Stimulated activated CD4-positive, alpha-beta T cell treated with anti-CD3 and anti-CD28 coated beads, Interleukin-1b, Interleukin-23, amount 100 ng/mL, for 4 hours (primary cell): ENCODE measurements at places on chromosomes 3 and 15.

DNA sequence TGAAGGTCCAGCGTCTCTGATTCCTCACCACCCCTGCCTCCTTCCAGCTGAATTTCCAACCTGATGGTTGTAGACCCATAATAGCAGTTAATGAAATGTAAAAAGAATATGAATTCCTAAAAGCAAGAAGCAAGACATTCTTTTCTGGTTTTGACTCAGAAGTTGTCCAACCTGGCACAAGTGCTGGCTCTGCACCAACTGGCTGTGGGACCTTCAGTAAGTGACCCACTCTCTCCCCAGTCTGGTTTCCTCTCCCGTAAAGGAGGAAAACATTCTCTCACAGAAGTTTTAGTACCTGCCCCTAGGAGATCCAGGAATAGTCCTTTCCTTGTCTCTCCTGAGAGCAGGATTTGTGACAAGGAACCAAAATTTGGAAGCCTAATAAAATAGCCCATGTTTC lies 236.9 kb upstream of the TRIM42 start:
- no peak for DNase-seq

- no peak for DNase-seq
These were observed 194.2 kb upstream of the ICE2 start for GRCh38 chr15:60673166-60673565.

DNA sequence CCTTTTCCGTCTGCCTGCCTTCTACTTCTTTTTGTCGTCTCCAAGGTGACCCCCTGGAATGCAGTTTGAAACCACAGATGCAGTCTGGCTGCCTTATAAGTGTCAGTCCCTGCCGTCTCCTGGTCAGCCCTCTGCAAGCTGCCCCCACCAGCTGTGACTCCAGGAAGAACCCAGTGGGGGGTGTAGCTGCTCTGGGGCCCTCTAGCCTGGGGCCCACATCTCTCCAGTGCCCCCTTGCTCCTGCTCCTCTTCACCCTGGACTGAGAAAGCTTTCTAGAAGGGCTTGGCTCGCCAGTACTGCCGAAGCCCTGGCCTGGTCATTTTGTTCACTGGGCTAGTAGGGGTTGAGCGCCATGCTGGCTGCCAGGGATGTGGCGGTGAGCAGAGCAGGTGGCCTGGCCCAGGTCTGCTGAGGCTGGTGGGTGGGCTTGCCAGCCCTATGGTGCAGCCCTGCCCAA lies 21.3 kb downstream of the SYNM start:
- no peak for DNase-seq

- no peak for DNase-seq
These were observed 954 bp upstream of the MAPKBP1 start for GRCh38 chr15:41773332-41773728.

GRCh38 chr15:59994888-59995557 lies 9.1 kb upstream of the FOXB1 start:
- no peak for DNase-seq

DNA sequence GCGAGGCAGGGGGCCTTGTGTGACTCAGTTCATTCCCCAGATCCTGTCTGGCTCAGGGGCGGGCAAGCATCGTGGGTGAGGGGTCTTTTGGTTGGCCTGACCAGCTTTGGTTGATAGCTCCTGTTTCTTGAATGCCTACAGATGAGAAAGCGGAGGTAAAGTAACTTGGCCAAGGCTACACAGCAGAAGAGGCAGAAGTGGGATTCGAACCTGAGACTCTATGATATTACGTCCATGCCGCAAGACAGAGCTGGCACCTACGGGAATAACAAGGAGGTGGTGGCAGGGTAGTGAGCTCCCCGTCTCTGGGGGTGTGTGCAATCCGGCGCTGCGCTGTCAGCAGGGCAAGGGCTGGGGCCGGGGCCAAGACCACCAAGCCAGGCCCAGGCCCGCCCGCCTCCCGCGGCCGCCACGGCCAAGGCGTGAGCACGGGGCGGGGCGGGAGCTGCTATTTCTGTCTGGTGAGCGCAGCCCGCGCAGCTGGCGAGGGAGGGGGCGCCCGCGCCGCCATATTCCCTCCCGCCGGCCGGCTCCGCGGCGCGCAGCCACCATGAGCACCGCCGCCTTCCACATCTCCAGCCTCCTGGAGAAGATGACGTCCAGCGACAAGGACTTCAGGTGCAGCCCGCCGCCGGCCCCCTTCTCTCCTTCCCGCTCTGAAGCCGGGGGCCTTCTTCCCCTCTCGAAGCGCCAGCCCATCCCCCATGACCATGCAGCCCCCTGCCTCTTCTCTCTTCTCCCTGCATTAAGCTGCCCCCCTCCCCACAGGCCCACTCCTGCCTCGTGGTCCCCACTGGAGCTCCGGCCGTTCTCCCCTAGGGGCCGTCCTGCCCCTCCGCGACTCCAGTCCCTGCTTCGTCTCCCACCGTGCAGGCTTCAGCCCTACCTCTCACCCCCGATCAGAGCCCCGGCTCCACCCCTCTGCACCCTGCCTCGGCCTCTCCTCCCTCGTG lies at the start of gene CAND2:
Gene CAND2, plus strand, starts transcription at position 510 of the 953 bp plus-strand sequence. Its CDS starts 41 bp downstream, at position 551.
- peak; percentile 15 for DNase-seq

GRCh38 chr15:77836121-77836692 lies 203.5 kb upstream of the LINGO1 start:
- DNase-seq, result no peak

- DNase-seq, result no peak
These were observed 4.3 kb upstream of the SCG3 start for GRCh38 chr15:51677021-51677420.

DNA sequence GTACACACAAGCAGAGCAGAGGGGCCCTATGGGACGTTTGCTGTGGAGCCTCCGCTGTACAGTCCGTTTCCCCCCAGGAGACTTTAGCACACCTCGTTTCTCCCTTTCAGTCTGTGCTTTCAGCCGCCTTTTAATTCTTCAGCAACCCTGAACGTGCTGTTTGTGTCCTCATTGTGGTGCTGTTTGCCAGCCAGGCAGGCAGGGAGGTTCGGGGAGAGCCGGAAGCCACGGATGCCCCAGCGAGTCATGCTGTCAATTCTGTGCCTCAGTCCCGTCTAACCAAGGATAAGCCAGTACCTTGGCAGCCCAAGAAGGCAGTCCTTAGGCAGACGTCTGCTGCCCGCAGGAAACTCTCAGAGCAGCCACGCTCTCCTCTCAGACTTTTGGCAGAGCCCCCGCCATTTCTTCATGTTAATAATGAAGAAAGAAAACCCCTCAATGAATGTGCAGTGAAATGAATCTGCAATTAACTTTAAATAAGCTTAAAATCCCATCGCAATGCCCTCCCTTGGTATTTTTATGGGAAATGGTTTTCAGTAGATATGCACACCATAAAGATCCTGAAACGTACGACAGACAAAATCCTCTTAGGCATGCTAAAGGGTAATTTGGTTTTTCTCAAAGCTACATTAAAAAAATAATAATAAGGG lies 158.6 kb downstream of the UACA start:
- no peak for DNase-seq

- no peak for DNase-seq
These were observed 2.8 kb upstream of the SMCO1 start for GRCh38 chr3:196517919-196518318.

DNA sequence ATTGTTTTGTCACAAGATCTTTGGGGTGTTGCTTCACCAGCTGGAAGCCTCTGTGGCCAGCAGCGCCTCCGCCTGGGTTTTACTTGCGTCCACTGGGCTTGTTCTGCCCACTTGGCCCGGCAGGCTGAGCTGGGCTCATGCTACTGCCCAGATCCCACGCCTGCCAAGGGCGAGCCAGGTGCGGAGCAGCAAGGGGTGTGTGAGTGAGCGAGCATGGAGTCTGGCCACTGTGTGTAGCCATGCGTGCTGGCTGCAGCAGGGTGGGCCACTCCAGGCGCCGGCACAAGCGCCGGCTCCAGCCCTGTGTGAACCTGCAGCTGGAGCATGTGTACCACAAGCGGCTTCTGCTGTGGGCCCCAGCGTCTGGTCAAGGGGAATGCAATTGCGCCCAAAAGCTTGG lies 416.5 kb upstream of the RGMA start:
- no peak for DNase-seq

DNA sequence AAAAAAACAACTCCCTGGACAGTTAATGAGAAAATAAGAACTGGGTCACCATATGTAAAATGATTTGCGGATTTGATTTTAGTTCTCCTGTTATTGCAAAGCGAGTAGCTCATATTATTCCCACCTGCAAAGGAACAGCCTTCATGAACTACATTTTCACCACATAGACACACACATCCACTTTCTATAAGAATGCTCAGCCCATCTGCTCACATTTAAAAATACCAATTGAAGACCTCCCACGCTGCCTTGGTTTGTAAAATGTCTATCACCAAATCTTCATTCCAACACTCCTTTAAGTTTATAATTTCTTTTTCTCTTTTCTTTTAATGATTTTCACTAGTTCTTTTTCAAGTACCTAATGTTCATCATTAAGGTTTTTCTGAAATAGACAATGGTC lies 148.6 kb downstream of the FGF12 start:
- DNase-seq, result no peak

GRCh38 chr3:28406241-28406640 lies 57.6 kb upstream of the AZI2 start:
- no peak for DNase-seq

GRCh38 chr3:5384557-5385236 lies 197.2 kb downstream of the EDEM1 start:
- no peak for DNase-seq

GRCh38 chr3:131216330-131216729 lies 165.2 kb upstream of the NUDT16 start:
- no peak for DNase-seq

DNA sequence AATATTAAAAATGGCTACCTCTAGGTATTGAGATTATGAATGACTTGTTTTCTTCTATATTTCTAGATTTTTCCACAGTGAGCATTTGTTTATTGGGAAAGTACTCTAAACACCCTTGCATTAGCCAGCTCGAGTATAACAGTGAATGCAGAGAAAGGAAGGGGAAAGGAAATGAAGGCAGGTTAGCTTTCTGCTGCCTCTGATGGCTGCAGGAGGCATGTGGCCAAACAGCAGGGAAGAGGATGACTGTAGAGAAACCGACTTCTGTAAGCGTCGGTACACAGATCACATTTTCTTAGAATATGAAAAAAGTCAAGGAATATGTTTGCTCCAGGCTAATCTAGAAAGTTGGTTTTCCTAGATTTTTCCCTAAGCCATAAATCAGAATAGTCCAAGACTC lies 19.8 kb downstream of the GNB5 start:
- DNase-seq, result no peak

GRCh38 chr3:126679318-126679751 lies 24.4 kb upstream of the TXNRD3 start:
- DNase-seq, result peak; percentile 77

- DNase-seq, result no peak
These were observed 527.5 kb downstream of the NTRK3 start for GRCh38 chr15:87728998-87729397.

GRCh38 chr15:28114114-28114455 lies 15.0 kb upstream of the OCA2 start:
- DNase-seq, result no peak

- no peak for DNase-seq
These were observed 63.3 kb downstream of the LEO1 start for GRCh38 chr15:51908316-51908715.

- DNase-seq, result no peak
These were observed 38.8 kb upstream of the TIMP4 start for GRCh38 chr3:12197475-12197874.

DNA sequence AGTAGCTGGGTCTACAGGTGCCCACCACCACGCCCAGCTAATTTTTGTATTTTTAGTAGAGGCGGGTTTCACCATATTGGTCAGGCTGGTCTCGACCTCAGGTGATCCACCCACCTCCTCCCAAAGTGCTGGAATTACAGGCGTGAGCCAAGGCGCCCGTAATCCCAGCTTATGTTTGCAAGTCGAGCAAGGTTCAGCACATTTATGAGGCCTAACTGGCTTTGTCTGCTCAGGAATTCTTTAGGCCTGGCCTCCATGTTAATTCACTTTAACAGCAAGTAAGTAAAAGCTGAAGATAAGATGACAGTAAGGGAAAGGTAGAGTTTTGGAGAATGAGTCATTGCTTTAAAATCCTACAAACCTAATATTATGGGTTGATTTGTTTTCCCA lies 24.6 kb downstream of the SIDT1 start:
- no peak for DNase-seq

DNA sequence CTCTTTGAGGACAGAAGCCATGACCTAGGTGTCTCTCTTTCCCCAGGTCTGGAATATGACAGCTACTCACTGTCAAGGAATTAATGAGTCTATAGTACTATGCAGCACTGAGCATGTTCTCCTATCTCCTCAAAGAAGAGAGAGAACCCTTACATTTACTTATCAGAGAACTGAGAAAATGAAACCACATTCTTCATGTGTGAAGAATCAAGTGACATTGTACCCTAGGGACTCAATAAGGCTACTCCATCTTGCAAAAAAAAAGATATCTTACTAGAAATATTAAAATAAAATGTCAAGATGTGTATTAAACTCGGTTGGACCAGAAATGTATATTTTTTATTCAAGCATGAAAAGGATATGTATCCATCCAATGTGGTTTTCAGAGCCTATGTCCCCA lies 133.2 kb upstream of the COL8A1 start:
- no peak for DNase-seq

GRCh38 chr3:159798951-159799350 lies 189.7 kb upstream of the IL12A start:
- no peak for DNase-seq
